Activated CD8-positive, alpha-beta memory T cell treated with anti-CD3 and anti-CD28 coated beads for 36 hours (primary cell): ENCODE measurements at places on chromosomes 12 and 14. TPM values are rescaled to one million over a fixed set of nuclear protein-coding genes. Genes with fewer than 3 reads are reported as not detected.

The GOLGA5 gene
- total RNA-seq: 17.2 TPM

The SCYL2 gene
- 29.4 TPM for total RNA-seq

The EML1 gene
- 1.3 TPM for total RNA-seq

The ANKRD33 gene
- not detected for total RNA-seq

The SLC38A4 gene
- not detected for total RNA-seq

The PAX9 gene
- total RNA-seq: not detected
